ENCODE measurements at places on chromosomes 2 and 18. TPM values are rescaled to one million over a fixed set of nuclear protein-coding genes. Genes with fewer than 3 reads are reported as not detected.

GRCh38 chr2:204781941-204782340 lies 236.7 kb downstream of the PARD3B start:
- no peak for DNase-seq

- no peak for DNase-seq
These were observed 164.1 kb downstream of the TMEM247 start for GRCh38 chr2:46643493-46643892.

DNA sequence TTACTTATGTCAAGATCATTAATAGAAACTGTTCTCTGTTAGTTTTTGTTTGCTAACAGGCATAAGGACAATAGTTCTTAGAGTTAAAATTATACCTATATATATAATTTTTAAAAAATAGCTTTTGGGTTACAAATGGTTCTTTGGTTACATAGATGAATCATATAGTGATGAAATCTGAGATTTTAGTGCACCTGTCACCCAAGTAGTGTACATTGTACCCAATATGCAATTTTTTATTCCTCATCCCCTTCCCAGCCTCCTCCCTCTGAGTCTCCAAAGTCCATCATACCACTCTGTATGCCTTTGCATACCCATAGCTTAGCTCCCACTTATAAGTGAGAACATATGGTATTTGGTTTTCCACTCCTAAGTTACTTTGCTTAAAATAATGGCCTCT lies 26.4 kb downstream of the SLC4A1AP start:
- no peak for DNase-seq

GRCh38 chr2:224613543-224614286 lies 28.6 kb upstream of the CUL3 start:
- no peak for DNase-seq

GRCh38 chr2:46534589-46534988 lies 55.2 kb downstream of the TMEM247 start:
- no peak for DNase-seq

GRCh38 chr2:241654551-241654950 lies 17.1 kb downstream of the ATG4B start:
- no peak for DNase-seq

DNA sequence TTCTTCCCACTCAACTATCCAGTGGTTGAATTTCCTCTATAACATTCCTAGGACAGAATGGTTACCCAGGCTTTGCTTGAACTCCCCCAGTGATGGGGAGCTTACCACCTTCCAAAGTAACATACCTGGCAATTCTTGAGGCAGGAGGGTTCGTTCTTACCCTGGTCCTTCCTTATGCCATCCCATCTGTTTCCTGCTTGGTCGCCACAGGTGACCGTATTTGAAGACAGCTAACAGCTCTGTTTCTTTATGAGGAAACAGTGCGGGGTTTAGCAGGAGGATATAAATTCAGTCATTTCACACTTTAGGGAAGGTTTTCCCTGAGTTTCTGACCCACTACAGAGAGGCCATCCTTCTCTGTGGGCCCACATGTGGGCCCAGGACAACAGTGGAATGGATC lies 42.6 kb downstream of the FOSL2 start:
- no peak for DNase-seq

- DNase-seq, result no peak
These were observed 10.7 kb downstream of the PSTPIP2 start for GRCh38 chr18:46061387-46061786.

GRCh38 chr18:51757255-51757924 lies 559.9 kb upstream of the MEX3C start:
- DNase-seq, result no peak

DNA sequence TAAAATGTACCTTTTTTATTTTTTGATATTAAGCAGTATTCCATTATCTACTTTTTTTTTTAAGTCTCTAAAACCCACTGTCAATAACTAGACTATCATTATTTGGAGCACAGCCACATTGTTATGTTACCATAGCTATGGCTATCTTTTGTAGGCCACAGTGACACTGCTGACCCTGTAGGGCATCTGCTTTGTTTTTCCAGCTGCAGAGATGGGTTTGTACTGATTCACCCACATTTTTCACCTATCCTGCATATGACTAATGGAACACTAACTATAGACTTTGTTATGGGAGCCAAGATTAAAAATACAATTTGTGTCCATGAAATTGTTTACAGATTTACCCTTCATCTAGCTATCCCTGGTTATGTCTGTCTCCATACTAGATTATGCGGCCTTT lies 21.6 kb upstream of the OTX1 start:
- DNase-seq, result no peak

GRCh38 chr2:11903085-11903606 lies 156.7 kb downstream of the LPIN1 start:
- no peak for DNase-seq

The CYP1B1 gene
- total RNA-seq, result 146 TPM

All from fibroblast of the aortic adventitia (primary cell).